Right hindlimb (tissue), 1 donor: ENCODE measurements at places on chromosomes 1 and 21.

- no peak for DNase-seq
Observed at GRCh38 chr1:226601456-226601855, 52.9 kb downstream of the STUM start.

DNA sequence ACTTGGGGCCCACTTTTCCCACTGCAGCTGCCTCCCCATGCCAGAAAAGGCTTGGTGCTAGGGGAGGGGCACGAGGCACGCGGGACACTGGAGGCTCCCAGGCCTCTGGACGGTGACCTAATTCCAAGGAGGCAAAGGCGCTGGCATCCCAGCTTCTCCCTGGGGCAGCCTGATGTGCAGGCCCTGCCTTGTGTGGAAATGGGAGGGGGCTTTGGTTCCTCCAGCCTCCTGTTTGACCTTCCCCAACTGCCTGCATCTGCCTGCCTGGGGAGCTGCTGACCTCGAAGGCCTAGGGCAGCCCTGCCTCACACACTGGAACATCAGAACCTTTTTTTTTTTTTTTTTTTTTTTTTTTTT lies 39.9 kb downstream of the KIAA1614 start:
- no peak for DNase-seq

DNA sequence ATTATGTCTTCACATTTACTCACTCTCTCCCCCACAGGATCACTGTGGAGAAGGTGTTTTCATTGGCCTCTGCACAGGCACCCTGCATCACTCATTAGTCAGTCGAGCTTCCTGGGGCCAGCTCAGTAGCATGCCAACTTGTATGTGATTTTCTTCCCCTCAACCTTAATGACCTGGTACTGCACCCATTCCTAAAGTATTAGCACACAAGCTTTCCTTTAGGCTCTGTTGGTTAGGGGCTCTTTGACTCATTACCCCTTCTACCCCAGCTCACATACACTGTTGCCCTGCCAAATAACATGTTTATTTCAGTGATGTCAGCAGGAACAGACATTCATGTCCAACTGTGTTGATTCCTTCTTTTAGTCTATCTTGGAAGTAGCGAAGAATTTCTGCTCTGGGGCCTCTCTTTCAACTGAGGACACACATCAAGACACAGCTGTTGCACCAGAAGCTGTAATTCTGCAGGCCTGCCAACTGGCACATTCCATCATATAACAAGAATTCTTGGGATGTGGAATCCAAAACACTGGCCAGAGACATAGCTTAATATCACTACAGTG lies 603.5 kb upstream of the ADAMTS5 start:
- peak; percentile 90 for DNase-seq

DNA sequence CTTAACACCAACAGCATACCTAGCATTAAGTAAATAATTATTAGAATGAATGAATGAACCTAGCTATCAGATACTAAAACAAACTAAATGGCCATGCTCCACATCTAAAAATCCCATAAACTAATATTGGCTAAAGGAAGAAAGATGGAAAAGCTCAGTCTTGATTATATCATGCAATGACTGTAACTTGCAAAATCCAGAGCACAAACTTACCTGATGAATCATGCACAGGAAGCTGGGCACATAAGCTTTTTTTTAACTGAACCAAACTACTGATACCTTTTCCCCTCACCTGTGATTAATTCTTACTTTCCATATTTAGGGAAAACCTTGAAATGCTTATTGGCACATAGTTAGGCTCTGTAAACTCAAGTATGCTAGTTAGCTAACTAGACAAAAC lies 70.2 kb downstream of the KIF14 start:
- no peak for DNase-seq
